NCI-H1436 (cell line): ENCODE measurements at places on chromosomes 1 and 21.
A peak's percentile ranks its signal among the peaks of the same experiment; 100 is the strongest.

- DNase-seq, result no peak
Measured at GRCh38 chr1:67350783-67351182, 43.1 kb downstream of the IL12RB2 start.

DNA sequence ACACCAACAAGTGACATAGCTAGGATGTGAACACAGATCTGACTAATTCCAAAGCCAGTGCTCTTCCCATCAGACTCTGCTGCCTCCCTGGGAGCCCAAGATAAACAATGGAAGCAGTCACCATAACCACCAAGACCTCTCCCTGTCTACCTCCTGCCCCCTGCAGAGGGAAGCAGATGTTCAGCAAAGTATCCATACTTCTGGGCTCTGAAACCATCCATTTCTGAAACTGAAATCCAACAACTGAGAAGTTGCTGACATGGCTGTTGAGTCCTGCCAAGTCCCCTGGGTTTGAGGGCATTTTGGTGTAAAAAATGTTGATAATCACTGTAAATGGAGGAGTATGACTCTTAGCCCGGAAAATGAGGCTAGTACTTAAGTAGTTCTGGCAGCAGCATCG is 102.1 kb downstream of the TYW3 start:
- no peak for DNase-seq

DNA sequence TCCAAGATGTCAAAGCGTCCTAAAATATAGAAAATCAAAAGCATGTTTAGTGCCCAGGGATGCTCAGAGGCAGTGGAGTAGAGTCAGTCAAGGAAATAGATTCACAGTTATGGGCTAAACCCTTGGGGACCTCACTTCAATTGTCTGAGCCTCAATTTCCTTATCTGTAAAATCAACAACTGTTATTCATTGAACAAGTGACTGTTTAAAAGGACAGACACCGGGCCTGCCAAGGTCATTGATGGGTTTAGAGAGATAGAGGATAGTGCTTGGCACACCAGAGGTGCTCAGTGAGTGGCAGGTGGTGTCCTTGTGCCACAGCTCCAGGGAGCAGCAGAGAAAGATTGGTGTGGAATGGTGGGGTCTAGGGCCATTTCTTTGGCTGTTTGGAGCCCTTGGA is 12.8 kb downstream of the PLA2G5 start:
- DNase-seq, result no peak

GRCh38 chr1:78427506-78427905 is 63.3 kb upstream of the PTGFR start:
- no peak for DNase-seq

- DNase-seq, result no peak
Measured at GRCh38 chr1:201253906-201254624, 29.2 kb upstream of the PKP1 start.

DNA sequence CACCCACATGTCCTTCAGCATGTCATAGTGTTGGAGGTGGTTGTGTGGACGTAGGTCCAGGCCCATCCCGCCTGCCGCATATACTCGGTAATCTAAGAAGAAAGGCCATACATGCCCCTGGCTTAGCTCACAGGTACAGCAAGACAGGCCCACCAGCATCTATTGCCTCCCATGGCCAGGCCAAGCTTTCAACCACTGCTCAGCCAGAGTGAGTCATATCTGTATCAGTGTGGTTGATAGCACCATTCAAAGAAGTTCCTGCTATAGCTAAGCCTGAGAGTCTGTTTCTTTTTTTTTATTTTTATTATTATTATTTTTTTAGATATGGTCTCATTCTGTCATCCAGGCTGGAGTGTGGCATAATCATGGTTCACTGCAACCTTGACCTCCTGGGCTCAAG is 17.0 kb downstream of the KLHDC8A start:
- no peak for DNase-seq

DNA sequence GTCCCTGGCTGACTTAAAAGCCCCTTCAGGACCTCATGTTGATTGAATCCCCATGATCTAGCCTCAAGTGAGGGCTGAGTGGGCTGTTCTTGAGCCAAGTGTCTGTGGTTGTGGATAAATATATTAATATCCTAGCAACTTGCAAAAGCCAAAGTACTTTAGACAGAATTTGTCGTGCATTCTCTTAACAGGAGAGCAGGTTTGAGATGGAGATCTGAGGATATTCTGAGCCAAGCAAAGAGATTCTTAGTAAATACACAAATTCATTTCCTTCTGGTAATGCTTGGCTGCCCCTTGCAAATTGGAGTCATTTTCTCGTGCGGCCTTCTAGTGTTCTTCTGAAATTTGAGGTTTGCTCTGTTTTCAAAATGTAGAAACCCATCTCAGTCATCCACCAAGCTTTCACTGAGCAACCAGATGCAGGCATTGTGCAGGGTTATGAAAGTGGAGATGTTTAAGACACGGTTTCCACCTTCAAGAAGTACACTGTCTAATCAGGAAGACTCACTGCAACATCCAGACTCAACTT is 242.1 kb upstream of the JUN start:
- DNase-seq, result no peak

DNA sequence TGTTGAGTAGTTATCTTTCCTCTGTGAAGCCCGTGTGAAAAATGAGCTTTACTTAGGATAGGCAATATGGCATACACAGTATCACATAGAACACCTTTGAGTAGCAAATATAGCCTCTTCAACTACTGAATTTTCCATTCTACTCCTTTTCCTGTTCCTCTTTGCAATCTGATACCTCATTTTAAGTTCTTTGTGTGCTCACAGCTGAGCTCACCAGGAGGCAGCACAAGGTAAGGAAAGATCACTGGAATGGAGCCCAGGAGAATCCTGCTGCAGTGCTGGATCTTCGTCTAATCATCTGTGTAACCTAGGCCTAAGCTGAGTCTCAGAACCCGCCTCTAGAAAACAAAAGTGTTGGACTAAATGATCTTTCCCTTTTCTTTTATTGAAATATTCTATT is 171.0 kb downstream of the LRRC40 start:
- peak; percentile 68 for DNase-seq

- no peak for DNase-seq
Measured at GRCh38 chr1:30042438-30043147, 680.8 kb downstream of the MATN1 start.

- DNase-seq, result no peak
Measured at GRCh38 chr21:34133392-34133791, 60.0 kb downstream of the MRPS6 start.

DNA sequence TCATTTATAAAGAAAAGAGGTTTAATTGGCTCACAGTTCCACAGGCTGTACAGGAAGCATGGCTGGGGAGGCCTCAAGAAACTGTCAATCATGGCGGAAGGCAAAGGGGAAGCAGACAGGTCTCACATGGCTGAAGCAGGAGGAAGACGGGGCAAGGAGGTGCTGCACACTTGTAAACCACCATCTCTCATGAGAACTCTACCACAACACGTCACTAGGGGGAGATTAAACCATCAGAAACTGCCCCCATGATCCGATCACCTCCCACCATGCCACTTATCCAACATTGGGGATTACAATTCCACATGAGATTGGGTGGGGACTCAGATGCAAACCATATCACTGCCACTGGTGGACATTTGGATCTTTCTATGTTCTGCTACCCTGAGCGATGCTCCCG is 351.4 kb downstream of the NPHP4 start:
- no peak for DNase-seq

- DNase-seq, result no peak
Measured at GRCh38 chr1:36257375-36257767, 33.1 kb downstream of the THRAP3 start.

DNA sequence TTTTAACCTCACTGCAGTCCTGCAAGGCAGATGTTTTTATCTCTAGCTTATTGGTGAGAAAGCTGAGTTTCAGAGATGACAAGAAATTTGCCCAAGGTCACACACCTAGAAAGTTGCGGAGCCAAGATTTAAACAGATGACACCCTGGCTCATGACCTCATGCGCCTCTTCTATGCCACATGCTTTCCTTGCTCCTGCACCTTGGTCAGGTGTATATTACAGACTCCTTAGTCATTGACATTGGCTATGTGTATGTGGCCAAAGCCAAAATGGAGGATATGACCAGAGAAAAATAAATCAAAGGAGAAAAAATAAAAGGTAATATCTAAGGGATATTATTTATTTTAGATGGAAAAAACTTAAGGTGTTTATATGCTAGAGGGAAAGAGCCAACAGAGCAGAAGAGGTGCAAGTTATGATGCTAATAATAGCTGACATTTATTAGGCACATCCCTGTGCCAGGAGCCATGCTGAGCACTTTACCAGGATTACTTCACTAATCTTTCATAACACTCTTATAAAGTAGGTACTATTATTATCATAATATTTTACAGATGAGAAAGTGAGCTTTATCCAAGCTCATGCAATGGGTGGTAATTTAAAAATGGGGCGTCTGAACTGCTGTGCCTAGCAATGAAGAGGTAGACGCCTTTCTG is 13.8 kb upstream of the MYOC start:
- no peak for DNase-seq

DNA sequence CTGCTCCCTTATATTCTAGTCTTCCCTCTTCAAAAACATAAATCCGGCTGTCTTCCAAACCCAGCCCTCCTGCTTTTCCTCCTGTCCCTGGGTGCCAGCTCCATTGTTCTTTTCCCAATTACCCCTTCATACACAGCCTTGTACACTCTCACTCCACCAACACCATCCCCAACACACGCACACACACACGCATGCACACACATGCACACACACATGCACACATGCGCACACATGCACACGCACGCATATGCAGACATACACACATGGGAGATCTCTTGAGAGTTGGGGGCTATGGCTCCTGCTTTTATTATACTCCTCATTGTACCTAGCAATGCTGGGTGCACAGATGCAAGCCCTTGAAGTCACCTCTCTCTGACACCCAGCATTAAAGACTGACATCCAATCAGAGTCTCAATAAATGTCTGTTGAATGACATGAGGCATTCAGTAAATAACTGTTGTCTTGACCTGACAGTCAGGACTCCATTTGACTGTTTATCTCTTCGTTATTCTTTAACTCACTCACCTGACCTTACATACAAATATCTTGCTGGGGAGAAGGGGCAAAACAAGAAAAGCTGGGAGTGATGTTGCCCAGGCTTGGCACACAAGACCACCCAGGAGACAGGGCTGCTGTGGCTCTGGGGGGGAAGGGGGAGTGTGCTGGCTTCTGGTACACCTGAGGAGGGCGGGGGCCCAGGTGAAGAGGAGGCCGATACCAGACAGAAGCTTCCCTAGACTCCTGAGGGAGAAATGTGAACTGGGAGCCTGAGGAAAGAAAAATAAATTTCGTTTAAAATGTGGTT is 16.0 kb downstream of the ABCA4 start:
- DNase-seq, result no peak

GRCh38 chr1:238324211-238324864 is 433.6 kb upstream of the ZP4 start:
- DNase-seq, result no peak

DNA sequence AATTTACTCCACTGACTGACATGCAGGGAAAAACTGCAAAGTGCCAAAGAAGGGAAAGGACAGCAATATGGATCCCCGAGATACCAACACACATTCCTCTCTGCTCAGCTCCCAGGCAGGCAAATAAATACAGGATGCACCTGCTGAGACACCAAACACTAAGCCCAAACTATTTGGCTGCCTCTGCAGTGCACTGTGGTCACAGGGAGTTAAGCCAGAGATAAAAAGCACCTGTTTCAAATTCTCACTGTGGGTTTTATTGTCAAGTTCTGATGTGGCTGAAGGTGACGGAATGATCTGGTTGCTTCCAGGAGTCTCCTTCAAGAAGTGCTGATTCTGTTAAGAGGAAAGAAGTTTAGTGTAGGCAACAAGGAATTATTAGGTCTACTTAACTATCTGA is 17.7 kb downstream of the TEX38 start:
- no peak for DNase-seq

- no peak for DNase-seq
Measured at GRCh38 chr1:51365774-51366173, 35.4 kb upstream of the TTC39A start.

DNA sequence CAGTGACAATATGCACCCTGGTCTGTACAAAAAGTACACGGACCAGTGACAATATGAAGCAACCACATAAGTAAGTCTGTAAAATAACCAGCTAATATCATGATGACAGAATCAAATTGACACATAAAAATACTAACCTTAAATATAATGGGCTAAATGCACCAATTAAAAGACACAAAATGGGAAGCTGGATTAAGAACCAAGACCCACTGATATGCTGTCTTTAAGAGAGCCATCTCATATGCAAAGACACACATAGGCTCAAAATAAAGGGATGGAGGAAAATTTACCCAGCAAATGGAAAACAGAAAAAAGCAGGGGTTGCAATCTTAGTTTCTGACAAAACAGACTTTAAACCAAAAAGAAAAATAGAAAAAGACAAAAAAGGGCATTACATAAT is 70.4 kb upstream of the VCAM1 start:
- DNase-seq, result no peak

GRCh38 chr1:182406012-182406411 is 5.5 kb upstream of the TEDDM1 start:
- no peak for DNase-seq

DNA sequence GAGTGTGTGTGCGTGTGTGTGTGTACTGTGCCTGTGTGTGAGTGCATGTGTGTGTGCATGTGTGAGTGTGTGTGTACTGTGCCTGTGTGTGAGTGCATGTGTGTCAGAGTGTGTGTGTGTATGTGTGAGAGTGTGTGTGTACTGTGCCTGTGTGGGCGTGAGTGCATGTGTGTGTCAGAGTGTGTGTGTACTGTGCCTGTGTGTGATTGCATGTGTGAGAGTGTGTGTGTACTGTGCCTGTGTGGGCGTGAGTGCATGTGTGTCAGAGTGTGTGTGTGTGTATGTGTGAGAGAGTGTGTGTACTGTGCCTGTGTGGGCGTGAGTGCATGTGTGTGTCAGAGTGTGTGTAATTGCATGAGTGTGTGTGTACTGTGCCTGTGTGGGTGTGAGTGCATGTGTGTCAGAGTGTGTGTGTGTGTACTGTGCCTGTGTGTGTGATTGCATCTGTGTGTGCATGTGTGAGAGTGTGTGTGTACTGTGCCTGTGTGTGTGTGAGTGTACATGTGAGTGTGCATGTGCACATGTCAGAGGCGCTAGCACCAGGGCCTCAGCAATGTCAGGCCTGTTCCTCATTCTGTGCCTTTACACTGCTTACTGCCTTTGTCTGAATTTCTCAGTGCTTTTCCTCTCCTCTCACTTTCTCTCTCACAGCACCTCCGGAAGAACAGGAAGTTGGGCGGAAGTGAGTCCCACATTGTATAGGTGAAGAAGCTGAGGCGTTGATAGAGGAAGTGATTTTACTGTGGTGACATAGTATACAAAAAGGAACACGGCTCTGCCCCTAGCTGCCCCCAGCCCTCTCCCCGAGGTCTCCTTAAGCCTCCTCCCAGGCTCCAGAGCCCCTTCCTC is 4.9 kb downstream of the SLC5A9 start:
- no peak for DNase-seq

GRCh38 chr1:82451191-82451590 is 650.5 kb downstream of the ADGRL2 start:
- DNase-seq, result no peak
